ENCODE measurements at places on chromosomes 3 and 15. TPM values are rescaled to one million over a fixed set of nuclear protein-coding genes. Genes with fewer than 3 reads are reported as not detected.

- DNase-seq, result no peak
Measured at GRCh38 chr15:28923726-28924280, 38.0 kb downstream of the APBA2 start.

DNA sequence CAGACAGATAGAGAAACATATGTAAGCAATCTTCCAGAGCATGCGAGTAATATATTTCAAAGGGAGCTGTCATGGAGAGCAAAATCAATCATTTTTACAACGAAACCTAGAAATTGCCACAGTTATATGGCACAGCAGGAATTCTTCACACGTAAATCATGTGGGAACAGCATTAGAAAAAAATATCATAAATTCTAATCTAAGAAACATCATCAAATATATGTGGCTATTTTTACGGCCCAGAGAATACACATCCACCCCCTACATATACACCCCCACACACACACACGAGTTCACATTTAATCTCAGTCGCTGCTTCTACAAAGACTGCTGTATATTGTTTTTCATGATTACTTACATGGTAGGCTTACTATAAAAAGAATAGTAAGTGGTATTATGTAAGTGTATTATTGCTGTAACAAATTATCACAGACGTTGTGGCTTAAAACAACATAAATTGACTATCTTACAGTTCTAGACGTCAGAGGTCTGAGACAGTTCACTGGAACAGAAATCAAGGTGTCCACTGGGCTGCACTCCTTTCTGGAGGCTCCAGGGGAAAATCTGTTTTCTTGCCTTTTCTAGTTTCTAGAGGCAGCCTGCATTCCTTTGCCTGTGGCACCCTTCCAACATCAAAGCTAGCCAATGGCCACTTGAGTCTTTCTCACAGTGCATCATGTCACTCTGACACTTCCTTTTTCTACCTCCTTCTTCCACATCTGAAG is 363.3 kb downstream of the ULK4 start:
- DNase-seq, result peak; percentile 21

DNA sequence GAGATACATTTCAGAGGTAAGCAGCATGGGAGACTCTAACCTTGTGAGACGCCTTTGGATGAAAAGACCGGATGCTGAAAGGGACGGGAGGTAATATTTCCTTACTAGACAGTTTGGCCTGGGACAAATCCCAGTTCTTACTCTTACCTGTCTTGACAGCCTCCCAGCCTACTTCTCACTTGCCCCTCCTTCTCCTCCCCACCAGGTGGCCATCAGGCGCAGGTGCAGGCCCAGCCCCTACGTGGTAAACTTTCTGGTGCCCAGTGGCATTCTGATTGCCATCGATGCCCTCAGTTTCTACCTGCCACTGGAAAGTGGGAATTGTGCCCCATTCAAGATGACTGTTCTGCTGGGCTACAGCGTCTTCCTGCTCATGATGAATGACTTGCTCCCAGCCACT is 6.3 kb downstream of the HTR3D start:
- DNase-seq, result no peak

GRCh38 chr15:63974021-63974420 is 72.3 kb downstream of the DAPK2 start:
- no peak for DNase-seq

The ERC2 gene
- total RNA-seq, result not detected

The DLEC1 gene
- total RNA-seq, result not detected

The NR2E3 gene
- not detected for total RNA-seq
